ENCODE measurements at places on chromosomes 4 and X.

- no peak for DNase-seq
Measured at GRCh38 chrX:16469870-16470269, 180.1 kb upstream of the S100G start.

DNA sequence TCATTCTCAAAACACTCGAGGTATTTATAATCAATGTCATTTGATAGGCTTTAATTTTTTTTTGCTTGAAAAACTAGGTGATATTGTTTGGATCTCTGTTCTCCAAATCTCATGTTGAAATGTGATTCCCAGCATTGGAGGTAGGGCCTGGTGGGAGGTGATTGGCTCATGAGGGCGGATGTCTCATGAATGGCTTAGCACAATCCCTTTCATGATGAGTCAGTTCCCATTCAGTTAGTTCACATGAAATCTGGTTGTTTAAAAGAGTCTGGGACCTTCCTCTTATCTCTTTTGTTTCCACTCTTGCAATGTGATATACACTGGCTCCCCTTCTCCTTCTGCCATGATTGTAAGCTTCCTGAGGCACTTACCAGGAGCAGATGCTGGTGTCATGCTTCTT lies 638.7 kb downstream of the DMD start:
- DNase-seq = no peak

- DNase-seq = peak; percentile 41
Measured at GRCh38 chr4:169485791-169486742, 126.3 kb downstream of the NEK1 start.

- DNase-seq = no peak
Measured at GRCh38 chr4:36317721-36318120, 36.3 kb downstream of the DTHD1 start.

GRCh38 chrX:120365320-120365719 lies 3.4 kb downstream of the ATP1B4 start:
- DNase-seq = no peak

- no peak for DNase-seq
Measured at GRCh38 chrX:3529466-3530010, 183.1 kb upstream of the MXRA5 start.

GRCh38 chrX:65601530-65602220 lies 65.8 kb upstream of the MSN start:
- DNase-seq = no peak

DNA sequence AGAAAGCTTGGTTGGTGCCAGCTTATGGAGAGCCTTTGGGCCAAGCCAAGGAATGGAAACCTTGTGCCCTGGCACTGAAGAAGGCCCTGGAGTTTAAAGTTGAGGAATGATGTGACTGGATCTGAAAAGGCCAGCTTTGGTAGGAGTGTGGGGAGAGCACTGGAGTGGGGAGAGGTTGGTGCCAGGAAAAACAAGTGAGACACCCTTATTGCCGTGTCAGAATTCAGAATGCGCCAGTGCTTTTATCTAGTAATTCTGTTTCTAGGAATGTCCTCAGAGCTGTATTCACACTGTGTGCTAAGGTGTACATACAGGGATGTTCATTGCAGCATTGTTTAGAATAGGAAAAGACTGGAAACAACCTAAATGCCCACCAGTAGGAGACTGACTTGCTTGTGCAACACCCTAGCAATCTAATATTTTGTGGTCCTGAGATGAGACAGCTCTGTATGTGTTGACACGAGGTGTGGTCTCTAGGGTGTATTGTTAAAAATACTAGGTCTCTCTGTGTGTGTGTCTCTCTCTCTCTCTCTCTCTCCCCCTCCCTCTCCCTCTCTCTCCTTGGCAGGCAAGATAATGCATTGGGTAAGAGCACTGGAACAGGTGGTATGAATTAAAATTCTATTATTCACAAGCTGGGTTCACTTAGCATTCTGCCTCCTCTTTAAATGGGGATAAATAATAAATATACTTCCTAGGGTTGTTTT lies 107.8 kb downstream of the GATB start:
- no peak for DNase-seq

DNA sequence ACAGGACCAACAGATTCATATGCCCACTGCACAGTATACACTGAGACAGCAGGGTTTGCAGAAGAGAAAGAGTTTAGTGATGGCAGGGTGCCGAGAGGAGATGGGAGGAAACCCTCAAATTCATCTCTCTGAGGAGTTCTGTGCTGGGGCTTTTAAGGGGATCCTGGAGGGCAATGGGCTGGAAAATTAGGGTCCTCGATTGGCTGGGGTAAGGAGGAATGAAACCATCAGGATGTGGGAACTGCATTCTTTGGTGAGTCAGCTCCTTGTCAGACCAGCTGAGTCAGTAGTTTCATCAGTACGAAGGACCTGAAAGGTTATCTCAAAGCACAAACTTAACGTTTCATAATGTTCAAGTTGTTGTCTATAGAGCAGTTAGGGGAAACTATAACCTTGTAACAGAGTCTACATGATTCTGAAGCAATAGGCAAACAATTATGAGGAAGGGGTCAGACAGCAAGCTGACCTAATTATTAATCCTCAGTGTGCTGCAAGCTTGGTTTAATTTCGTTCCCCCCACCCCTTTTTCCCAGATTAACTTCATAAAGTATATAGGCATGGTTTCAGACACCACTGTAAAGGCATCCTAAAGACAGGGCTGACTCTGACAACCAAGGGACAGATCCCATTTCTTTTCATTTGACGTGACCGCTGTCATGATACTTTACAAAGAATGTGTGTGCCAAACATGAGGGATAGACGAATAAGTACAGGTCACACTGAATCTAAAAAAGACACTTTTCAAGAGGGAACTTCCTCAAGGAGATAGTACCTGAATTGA lies 1.5 kb upstream of the MSMO1 start:
- DNase-seq = no peak

DNA sequence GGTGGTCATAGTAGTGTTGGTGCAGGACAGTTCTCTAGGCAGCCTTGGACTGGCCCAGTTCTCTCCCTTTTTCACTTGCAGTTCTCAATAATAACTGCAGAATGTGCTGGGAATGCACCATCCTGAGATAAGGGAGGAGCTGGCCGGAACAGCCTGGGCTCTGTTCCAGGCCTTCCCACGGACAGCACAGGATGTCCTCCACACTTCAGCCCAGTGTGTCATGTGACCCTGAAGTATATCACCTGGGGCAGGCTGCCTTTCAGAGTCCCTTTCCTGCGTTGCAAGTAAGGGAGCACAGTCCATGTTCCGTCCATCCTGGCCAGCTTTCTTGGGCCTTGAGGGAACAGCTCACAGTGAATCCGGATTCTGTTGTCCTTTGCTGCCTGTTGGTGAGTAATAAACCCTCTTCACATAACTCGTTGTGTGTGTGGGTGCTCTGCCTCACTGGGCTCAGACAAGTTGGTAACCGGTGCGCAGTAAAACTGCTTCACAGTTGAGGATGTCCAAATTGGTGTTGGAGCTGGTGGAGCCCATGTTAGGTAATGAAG lies 32.3 kb upstream of the BBS12 start:
- DNase-seq = peak; percentile 36

- DNase-seq = no peak
Measured at GRCh38 chrX:40329616-40330015, 231.9 kb upstream of the BCOR start.

GRCh38 chrX:8404471-8404870 lies 60.2 kb upstream of the VCX3B start:
- DNase-seq = no peak

GRCh38 chr4:153161226-153161963 lies 42.8 kb upstream of the TRIM2 start:
- DNase-seq = no peak

- DNase-seq = no peak
Measured at GRCh38 chrX:50003467-50003866, 81.1 kb downstream of the CLCN5 start.

DNA sequence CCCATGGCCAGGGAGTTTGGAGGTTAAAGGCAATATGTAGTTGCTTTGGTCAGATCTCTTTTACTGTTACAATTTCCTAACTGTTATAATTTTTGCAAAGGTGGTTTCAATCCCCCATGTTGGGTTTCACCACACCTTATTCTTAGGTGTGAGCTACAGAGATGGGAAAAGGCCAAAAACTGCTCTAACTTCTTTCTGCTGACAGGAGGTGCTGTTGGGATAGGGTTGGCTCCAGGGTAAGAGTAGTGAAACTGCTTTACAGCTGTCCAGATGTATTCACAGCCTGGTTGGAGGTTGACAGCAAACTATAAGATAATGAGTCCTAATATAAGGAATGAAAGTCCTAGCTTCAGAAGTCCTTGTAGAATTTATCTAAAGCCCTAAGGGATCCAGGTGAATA lies 181.3 kb upstream of the TEX13D start:
- no peak for DNase-seq
